Osteoblast (primary cell): ENCODE measurements at places on chromosomes 12 and 14.

GRCh38 chr12:41731061-41731460 lies 413.6 kb downstream of the GXYLT1 start:
- no peaks in the 10 kb centered on the region for H3K36me3 ChIP-seq
- H3K27me3 ChIP-seq, result no peaks in the 10 kb centered on the region
- DNase-seq, result no peak
- no peak overlapping the region for H3K4me3 ChIP-seq
- no peak overlapping the region for H3K27ac ChIP-seq

GRCh38 chr14:31619440-31619839 lies 58.2 kb downstream of the NUBPL start:
- H3K4me3 ChIP-seq, result no peak overlapping the region
- H3K4me1 ChIP-seq, result no peaks in the 10 kb centered on the region
- H3K36me3 ChIP-seq, result no peaks in the 10 kb centered on the region
- H3K27me3 ChIP-seq, result no peaks in the 10 kb centered on the region
- no peak for DNase-seq

GRCh38 chr12:49665384-49665783 lies 41.8 kb downstream of the FMNL3 start:
- no peak for DNase-seq
- no peaks in the 10 kb centered on the region for H3K27me3 ChIP-seq
- peaks cover 40% of the 10 kb centered on the region for H3K4me1 ChIP-seq
- H3K4me3 ChIP-seq, result no peak overlapping the region
- H3K27ac ChIP-seq, result peak overlapping the region; percentile 9
- peaks cover 21% of the 10 kb centered on the region for H3K36me3 ChIP-seq

DNA sequence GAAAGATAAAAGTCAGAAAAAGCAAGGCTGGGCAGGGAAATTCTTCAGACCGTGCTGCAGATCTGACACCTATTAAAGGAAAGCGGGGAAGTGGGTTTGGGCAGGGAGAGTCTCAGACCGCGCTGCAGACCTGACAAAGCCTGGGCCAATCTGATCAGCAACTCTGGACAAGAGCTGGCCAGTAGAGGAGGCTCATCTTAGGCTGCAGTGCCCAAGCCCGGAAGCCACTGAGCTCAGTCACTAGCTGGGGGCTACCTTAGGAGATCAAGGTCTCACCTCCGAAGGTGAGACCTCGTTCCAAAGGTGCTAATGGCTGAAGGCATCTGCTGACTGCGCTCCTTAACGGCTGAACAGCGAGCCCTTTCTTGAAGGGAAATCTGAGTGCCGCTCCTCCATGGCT lies 60.2 kb downstream of the SINHCAF start:
- H3K36me3 ChIP-seq, result no peaks in the 10 kb centered on the region
- no peak overlapping the region for H3K4me3 ChIP-seq
- H3K4me1 ChIP-seq, result no peaks in the 10 kb centered on the region
- no peak for DNase-seq
- H3K27ac ChIP-seq, result no peak overlapping the region
- H3K27me3 ChIP-seq, result no peaks in the 10 kb centered on the region
